CD8-positive, alpha-beta memory T cell (primary cell): ENCODE measurements at places on chromosomes 12 and 14. TPM values are rescaled to one million over a fixed set of nuclear protein-coding genes. Genes with fewer than 3 reads are reported as not detected.

PPM1H gene
- 0.13 TPM for total RNA-seq

OTOGL gene
- not detected for total RNA-seq

MYO1H gene
- not detected for total RNA-seq

IAPP gene
- not detected for total RNA-seq

GLIPR1L1 gene
- not detected for total RNA-seq

STXBP6 gene
- total RNA-seq, result 0.28 TPM

DEPDC4 gene
- 1.2 TPM for total RNA-seq

FOXN4 gene
- not detected for total RNA-seq

RILPL1 gene
- total RNA-seq, result 2.7 TPM
